ENCODE measurements at places on chromosomes 3 and 15. TPM values are rescaled to one million over a fixed set of nuclear protein-coding genes. Genes with fewer than 3 reads are reported as not detected.

DNA sequence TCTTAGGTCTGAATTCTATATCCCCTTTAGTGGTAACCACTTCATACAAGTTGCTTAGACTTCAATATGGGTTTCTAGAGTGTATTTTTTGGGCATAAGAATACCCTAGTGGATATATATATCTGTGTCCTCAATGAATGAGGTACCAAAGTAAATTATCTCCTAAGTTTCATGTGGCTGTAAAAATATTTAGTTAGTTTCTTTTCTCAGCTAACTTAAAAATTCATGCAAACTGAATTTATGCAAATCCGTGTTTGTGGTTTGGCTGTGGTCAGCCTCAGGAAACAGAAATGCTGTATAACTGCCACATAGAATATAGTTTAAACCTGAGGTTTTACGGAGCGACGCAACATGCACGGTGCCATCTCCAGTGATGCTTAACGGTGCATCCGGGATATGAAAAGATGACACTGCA is 80.3 kb downstream of the PEX5L start:
- no peak for DNase-seq

- no peak for DNase-seq
Observed at GRCh38 chr15:56886363-56886931, 32.0 kb upstream of the TCF12 start.

DNA sequence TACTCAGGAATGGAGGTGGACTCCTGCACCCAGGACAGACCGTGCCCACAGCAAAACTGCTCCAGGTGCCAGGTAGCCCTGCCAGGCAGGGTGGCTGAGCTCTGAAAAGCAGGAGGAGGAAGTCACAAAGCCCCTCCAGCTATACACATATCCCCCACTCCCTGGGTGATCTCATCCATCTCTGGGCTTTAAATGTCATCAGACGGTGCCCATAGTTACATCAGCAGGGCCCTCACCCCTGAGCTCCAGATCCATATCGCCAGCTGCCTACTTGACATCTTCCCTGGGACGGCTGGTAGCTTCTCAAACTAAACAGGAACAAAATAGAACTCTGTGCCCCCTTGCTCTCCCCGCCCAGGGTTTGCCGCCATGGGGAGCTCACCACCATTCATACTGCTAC is 87.7 kb downstream of the MEGF11 start:
- DNase-seq = no peak

GRCh38 chr3:131075632-131076328 is 49.1 kb downstream of the NEK11 start:
- DNase-seq = no peak

DNA sequence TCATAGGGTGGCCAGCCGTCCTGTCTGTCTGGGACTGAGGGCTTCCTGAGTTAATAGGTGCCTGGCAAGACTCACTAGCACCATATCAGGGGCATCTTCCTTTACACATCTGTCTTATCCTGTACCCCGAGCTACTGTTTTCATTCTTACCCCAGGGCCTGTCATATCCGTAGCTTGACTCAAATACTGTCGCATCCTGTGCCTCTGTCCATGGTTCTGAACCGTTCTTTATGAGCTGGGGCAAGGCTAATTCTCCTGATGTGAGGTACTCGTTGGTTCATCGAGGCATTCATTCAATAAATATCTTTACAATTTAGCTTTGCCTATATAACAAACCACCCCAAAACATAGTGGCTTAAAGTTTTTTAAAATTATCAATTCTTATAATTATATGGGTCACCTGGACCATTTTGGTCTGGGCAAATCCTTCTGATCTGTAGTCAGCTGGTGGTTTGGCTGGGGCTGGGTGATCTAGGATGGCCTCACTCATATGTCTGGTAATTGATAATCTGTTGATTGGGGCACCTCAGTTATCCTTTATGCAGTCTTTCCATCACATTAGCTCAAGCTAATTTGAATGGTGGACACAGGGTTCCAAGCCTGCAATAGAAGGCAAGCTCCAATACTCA is 121.2 kb downstream of the TLE3 start:
- DNase-seq = peak; percentile 22

DNA sequence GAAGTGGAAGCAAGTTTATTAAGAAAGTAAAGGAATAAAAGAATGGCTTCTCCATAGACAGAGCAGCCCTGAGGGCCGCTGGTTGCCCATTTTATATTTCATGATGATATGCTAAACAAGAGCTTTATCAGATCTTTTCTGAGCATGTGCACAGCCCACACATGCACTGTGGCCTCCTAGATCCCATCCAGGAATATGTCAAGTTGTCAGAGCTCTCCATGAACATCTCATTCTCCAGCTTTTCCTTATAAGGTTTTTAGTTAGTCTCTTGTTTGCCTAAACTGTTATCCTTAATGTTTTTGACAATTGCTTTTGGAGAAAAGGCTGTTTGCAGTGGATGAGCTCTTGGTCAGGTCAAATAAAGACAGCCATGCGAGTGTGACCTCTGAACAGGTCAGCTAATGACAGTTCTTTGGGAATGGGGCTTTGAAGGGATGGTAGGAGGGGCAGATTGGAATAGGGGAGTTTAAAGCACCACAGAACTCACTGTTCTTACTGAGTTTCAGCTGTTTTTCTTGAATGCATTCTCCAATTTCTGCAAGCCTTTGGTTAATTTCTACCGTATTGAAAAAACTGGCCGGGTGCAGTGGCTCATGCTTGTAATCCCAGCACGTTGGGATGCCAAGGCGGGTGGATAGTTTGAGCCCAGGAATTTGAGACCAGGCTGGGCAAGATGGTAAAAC is 69.4 kb upstream of the CRTC3 start:
- DNase-seq = no peak

MED12L gene
- total RNA-seq = 5.5 TPM
